ENCODE measurements at places on chromosomes 1 and 21.

DNA sequence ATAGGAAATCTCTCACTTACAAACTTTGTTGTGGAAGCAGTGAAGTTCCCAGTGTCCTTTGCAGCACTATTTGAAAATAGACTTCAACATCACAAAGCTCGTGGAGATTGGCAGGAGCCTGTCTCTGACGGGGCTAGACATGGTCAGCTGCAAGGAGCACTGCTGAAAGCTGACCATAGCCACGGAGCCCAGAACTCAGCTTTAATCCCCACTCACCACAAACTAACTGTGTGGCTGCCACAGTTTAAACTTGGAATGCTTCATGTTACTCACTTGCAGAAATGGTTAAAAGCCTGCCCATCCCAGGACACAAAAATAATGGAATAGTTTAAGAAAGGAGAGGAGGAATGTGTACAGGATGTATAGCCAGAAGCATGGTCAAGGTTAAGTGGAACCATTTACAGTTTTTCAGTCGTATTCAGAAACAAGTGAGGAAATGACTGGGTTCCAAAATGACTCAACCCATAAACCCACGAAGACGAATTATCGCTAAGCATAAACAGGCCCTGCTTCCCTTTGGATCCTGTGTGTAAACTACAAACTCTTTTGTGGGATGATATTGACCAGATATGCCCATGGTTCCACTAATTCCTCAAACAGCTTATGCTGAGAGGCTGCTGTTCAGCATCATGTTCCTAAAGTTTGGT lies 18.2 kb downstream of the DNALI1 start:
- no peak for DNase-seq

- no peak for DNase-seq
Observed at GRCh38 chr1:53115403-53116306, 26.8 kb downstream of the SLC1A7 start.

- no peak for DNase-seq
Observed at GRCh38 chr21:37415939-37416338, 49.4 kb downstream of the DYRK1A start.

DNA sequence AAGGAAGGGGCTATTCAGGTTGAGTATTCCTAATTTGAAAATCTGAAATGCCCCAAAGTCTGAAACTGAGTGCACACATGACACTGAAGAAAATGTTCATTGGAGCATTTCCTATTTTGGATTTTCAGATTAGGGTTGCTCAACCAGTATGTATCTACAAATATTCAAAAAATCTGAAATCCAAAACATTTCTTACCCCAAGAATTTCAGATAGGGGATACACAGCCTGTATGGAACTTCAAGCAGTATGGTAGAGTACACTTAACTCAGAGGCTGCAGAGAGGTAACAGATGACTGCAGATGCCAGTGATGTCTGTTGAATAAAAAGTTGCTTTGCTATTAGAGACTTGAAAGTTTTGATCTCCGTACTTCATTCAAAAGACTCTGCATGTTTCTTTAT lies 19.0 kb downstream of the YTHDF2 start:
- DNase-seq: no peak

GRCh38 chr21:45390831-45391742 lies 13.9 kb upstream of the COL18A1 start:
- no peak for DNase-seq

DNA sequence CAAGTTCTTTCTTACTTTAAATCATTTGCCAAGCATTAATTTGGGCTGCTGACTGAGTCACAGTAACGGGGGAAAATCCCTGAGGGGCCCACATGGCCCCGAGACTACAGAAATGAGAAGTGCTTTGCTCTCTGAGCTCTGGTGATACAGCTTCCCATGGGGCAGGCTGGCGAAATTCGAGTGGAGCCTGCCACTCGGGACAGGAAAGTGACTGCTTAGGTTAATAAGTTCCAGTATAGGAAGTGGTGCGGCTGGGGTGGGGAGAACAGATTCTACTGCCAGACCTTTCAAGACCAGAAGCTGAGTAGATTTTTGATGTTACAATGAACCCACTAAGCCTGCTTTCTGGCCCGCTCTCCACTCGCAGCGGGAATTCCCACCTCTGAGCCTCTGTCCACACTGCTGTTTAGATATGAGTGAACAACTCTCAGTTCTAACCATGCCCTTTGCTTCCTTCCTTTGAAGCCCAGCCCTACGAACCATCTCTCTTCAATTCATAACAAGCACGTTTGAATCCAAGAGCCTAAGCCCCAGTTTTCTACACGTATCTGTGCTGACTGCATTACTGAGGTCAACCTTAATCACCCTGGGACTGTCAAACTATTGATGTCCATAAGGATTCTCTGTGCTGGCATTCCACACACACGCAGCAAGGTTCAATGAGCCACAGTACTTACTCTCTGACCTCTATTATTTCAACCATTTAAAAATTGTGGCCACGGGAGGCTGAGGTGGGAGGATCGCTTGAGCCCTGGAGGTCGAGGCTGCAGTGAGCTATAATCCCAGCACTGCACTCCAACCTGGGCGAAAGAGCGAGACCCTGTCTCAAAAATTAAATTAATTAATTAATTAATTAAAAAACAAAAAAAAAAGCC lies 9.6 kb downstream of the ZBTB17 start:
- DNase-seq: no peak

DNA sequence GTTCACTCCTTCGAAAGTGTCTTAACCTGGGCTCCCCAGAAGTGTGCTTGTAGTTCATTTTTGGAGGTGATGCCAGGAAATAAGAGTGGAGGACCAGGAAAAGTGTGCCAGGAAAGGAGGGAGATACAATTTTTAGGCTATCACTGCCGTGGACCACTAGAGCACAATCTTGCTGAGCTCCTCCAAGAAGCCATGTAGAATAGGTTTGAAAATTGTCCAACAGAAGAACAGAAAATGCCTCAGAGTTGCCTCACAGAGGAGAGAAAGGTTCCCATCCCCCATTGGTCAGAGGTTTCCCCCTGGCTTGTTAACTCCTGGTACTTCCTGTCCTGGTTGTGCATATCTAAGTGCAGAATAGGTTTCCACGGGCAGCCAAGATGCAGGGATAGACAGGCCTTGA lies 41.6 kb downstream of the CATSPERE start:
- DNase-seq: no peak

DNA sequence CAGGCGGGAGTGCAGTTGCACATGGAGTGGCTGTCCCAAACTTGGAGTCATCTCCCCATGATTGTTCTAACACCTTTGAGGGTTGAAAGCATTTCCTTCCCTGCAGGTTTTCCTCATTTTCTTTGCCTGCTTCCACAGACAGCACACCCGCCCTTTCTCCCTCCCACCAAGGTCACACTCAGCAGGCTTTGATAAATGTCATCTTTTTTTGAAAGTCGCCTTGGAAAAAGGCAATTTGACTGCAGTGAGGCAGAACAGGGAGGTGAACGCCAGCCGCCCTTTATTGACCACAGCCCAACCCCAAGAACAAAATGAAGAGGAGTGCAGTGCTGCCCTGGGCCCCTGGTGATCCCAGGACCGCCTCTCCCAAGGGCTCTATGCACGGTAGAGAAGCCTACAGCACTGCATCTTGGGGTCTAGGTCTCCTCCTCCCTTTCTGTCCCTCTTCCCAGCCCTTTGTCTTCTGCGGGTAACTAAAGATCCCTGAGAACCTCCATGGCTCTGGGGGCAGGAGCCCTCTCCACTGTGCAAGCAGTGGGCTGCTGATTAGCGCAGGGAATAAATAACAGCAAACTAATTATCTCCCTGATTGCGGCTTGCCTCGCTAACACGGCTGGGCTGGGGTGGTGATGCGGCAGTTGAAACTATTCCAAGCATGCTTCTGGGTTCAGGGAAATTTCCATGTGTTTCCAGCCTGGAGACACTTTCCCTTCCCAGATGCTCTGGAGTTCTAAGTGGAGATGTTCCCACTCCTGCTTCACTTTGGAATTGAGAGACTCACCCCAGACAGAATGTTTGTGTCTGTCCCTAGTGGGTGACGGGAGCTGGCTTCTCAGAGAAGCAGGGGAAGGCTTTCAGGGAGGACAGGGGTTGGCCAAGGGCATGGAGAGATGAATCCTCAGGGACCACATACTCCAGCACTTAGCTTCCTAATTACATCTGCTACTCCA lies 11.8 kb upstream of the AMIGO1 start:
- no peak for DNase-seq

DNA sequence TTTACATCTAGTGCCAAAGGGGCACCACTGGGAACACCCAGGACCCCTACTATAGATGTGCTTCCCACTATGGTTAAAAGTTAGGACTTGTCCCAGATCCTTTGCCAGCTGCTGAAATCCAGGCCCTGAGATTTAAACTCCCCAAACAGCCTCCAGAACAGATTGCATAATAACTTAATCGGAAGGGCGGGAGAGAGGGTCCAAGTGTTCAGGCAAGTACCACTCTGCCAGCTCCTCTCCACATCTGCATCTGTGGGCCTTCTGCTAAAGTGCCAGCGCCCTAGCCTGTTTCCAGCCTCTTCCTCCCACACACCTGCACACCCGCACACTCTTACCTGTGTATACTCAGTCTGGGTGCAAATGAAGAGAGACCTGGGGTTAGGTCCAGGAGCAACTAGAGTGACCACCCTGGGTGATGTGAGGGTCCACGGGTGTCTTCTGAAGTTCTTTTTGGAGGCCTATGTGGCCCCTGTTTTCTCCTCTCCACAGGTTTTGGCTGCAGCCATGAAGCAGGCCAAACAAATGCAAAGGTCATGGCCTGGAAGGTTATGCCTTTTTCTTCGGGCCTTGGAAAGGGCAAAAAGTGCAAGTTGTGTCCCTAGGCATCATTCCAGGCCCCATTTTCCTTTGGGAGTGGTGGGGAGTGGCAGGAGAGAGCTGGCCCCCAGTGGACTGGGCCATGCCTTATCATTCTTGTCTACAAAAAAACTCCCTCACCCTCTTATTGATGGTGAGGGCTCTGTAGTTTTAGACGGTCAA lies 29.3 kb downstream of the KIRREL1 start:
- DNase-seq: no peak

GRCh38 chr1:227765261-227766014 lies 30.2 kb downstream of the SNAP47 start:
- DNase-seq: no peak

DNA sequence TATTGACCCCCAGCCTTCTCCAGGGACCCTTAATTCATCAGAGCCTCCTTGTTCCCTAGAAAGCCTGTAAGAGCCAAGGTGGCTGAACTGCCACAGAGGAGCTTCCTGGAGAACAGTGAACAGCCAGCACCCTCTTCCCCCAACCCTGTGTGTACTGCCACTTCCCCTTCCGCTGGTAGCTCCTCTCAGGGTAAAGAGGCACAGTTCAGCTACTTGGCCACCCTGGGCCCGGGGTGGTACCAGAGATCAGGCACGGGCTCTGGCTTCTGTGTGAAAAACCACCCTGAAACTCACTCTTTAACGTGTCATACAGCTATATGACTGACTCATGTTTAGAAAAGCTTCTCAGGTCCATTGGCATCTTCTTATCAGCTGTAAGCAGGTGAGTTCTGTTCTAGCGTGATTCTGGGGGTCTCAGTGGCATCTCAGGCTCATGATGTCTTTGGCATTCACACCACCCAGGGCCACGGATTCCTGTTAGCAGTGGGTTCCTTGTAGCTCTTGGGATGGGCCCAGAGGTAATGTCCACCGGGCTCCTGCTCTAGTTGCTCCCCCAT lies 22.4 kb downstream of the ARMH1 start:
- peak; percentile 65 for DNase-seq

GRCh38 chr1:30196457-30196856 lies 526.9 kb downstream of the MATN1 start:
- no peak for DNase-seq

- DNase-seq: no peak
Observed at GRCh38 chr1:53277326-53277725, 39.0 kb upstream of the MAGOH start.

DNA sequence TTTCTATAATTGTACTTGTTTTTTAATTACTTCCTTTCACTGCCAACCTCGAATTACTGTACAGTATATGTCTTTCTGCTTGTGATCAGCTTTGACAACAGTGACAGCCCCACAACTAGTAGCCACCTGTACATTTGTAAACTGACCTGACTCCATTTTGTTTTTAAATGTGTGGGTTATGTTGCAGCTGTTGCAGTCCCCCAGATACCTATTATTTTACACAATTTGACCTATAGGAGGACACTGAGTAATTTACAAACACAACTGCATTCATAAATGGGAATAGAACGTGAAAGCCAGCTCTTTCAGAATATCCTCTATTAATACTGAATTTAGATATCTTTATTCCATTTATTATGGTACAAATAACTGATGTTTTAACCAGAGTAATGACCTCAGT lies 2.5 kb upstream of the VAMP3 start:
- no peak for DNase-seq

DNA sequence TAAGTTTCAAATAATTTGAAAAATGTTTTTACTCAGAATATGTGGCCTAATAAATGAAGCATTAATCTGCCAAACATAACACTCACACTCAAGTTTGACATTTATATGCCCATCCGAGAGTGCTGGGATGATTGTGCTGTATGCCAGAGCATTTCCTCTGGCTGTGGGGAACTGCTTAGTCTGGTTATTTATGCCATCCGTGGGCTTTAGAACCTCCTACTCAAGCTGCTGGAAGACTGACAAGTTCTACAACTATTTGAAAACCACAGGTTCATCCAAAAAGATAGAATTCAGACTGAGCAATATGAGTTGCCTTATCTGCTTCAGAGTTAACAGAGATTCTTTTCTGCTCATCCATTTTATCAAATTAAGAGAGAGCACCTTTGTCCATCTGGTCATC lies 25.9 kb downstream of the PCNX2 start:
- DNase-seq: no peak

DNA sequence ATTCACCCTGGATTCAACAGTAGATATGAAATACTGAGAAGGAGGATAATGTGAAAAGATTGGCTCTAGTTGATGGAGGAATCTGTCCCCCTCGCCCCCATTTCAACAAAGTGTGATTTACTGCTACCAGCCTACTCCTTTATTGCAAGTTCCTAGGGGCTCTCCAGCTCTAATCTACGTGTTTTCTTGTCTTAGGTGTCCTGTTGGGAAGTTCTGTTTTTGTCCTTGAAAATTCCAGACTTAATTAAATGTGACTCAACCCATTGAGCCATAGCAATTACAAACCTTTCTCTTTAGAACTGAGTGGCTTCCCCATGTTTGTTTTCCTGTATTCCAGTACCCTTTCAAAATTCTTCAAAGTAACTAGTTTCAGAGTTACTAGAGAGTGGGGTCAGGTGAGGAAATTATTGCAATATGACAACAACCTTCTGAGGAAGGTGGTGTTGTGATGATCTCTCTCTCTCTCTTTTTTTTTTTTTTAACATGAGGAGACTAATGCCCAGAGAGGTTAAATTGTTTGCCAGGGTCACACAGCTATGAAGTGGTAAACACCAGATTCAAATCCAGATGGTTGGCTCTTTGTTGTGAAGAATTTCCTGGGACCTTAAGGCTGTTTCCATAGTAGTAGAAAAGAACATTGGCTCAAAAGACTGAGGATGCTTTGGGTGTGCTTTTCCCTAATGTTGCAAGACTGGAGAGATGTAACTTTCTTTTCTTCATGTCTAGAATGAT lies 3.5 kb downstream of the RGL1 start:
- no peak for DNase-seq

- no peak for DNase-seq
Observed at GRCh38 chr1:150696590-150696989, 364 bp downstream of the GOLPH3L start.

GRCh38 chr1:55443175-55443915 lies 228.2 kb upstream of the USP24 start:
- DNase-seq: no peak

GRCh38 chr1:51549016-51549619 lies 30.1 kb upstream of the EPS15 start:
- peak; percentile 52 for DNase-seq
